GM12864 (cell line): ENCODE measurements at places on chromosomes 5 and 9.

GRCh38 chr9:120922404-120923195, 4.0 kb downstream of the TRAF1 start:
- no peak for DNase-seq

DNA sequence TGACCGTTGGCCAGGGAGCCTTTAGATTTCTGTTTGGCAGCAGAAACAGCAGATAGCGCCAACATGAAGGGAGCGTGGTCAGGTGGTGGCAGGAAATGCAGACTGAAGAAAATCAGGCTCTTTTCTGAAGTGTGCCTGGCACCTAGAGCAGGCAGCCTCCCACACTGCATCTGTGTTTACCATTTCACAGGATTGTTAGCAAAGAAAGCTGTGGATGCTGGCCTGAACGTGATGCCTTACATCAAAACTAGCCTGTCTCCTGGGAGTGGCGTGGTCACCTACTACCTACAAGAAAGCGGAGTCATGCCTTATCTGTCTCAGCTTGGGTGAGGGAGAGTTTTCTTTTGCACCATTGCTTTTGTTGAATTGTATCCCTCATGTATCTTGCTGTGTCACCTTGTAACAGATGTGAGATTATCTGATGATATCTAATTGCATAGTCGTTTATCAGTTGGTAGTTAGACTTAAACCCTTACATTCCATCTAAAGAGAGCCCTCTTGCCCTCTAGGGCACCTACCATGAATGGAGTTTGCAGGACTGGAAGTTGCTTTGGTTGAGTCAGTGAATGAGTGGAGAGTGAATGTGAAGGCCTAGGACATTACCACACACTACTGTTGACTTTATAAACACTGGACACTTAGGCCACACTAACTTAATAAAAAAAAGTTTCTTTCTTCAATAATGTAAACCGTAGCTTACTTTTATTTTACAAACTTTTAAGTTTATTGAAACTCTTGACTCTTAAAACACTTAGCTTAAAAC, 42.8 kb downstream of the ACO1 start:
- DNase-seq = no peak

DNA sequence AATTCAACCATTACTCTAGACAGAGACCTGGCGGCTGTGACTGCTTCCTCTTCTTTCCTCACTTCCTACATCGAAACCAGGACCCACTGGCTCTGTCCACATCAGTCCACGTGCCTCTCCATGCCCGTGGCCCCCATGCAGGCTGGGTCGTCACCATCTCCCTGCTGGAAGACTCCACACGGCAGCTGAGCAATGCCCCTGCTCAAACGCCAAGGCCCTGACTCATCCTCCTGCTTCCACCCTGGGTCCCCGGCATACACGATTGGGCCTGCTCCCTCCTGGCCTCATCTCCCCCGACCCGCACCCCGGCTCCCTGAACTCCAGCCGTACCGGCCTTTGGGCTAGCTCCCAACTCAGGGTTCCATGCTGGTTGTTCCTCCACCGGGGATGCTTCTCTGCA, 67.2 kb upstream of the IER5L start:
- DNase-seq = no peak

GRCh38 chr5:120199559-120199958, 264.5 kb upstream of the PRR16 start:
- no peak for DNase-seq

- no peak for DNase-seq
Observed at GRCh38 chr9:93711002-93711401, 134.6 kb downstream of the PHF2 start.

- no peak for DNase-seq
Observed at GRCh38 chr5:39934830-39935229, 510.1 kb upstream of the DAB2 start.

DNA sequence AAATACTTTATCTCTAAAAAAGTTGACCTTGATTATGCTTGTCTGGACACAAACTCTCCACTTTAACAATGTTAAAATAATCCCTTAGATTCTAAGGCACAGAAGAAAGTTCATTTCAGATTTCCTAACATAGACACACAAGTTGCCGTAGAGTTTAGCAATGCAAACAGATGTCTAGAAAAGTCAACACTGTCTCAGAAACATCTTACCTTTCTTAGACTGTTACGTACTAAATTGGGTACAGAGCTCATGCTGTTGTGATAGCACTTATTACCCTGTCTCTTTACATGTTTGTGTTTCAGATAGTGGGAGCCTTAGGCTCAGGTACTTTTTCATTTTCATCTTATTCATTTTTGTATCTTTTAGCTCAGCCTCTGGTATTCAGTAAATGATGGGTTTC, 52.0 kb downstream of the C5 start:
- DNase-seq = no peak

DNA sequence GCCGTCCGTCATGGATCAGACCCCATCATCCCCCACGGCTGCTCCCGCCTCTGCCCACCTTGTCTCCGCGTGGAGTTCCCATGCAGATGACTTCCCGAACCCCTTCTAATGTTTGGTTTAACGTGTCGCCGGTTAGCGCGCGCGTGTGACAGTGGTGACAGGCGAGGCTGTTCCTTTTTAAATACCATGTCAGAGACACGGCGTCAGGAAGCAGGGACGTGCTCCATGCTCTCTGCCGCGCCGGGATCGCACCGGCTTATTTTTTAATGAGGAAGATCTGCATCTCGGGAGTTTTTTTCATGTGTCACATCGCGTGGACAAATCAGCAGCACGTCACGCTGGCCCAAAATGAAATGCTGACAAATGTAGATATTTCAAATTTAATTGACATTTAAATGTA, 35.9 kb downstream of the CRB2 start:
- DNase-seq = no peak

DNA sequence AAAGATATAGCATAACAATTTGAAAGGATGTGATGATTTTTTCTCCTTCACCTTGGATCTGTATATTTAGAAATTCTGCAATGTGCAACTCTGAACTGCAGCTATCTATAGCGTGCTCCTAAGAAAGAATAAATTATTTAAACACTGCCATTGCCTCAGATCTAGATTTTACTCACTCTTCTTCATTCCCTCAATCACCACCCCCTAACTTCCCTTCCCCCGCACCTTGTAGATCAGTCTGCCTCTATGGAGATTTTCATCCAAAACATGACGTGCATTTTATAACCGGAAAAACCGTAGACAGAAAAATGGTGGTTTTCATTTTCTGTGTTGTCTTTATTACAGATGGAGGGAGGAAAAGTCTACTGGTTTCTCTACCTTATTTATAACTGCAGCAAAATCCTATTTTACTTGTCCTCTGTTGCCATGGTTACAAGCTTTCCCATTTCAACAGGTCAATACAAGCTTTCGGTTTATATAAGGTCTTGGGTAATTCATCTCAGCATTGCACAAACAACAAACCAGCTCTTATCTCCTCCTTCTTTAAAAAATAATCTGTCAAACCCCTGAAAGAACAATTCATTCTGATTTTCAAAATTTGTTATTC, 480.0 kb downstream of the TAF11L14 start:
- no peak for DNase-seq

GRCh38 chr9:124272979-124273378, 15.2 kb downstream of the NEK6 start:
- DNase-seq = no peak

DNA sequence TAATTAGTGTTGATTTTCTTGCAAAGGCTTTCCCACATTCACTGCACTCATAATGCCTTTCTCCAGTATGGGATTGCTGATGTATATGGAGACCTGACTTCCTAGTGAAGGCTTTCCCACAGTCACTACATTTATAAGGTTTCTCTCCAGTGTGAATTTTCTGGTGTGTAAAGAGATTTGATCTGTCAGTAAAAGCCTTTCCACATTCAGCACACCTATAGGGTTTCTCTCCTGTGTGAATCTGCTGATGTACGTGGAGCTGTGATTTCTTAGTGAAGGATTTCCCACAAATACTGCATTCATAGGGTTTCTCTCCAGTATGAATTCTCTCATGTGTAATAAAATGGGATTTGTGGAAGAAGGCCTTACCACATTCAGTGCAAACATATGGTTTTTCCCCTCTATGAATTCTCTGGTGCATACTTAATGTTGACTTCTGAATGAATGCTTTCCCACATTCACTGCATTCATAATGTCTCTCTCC, 31.1 kb downstream of the ZNF484 start:
- DNase-seq = no peak

DNA sequence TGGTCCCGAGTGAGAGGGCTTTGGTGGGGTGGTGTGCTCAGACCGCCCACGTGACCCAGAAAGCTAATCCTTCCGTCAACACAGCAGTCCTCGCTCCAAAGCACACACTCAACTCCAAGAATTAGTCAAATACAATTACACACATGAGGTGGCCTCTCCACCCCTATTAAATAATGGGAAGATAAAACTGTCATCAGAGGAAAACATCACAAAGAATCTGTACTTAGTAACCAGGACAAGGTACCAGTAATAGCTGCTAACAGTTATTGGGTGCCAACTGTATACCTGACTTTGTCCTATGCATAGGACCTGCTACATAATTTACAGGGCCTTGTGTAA, 222.8 kb downstream of the HSPA4 start:
- no peak for DNase-seq

- DNase-seq = no peak
Observed at GRCh38 chr5:71703941-71704340, 15.1 kb upstream of the CARTPT start.

DNA sequence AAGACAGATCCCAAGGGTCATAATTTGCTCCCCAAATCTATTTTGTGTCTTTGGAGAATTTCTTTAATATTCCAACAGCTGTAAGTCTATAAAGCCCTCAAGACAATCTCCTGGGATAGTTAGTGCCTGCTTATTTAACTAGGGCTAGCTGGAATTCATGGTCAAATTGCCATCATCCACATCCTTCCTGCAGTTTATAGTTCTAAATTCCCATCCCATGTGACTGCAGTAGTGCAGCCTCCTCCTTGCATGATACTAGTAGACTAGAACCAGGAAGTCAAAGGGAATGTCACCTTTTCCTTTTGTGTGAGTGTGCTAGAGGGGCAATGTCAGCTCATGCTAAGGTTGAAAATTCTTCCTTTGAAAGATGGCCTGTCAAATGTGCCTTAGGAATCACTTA, 214.8 kb upstream of the PIK3R1 start:
- DNase-seq = no peak

DNA sequence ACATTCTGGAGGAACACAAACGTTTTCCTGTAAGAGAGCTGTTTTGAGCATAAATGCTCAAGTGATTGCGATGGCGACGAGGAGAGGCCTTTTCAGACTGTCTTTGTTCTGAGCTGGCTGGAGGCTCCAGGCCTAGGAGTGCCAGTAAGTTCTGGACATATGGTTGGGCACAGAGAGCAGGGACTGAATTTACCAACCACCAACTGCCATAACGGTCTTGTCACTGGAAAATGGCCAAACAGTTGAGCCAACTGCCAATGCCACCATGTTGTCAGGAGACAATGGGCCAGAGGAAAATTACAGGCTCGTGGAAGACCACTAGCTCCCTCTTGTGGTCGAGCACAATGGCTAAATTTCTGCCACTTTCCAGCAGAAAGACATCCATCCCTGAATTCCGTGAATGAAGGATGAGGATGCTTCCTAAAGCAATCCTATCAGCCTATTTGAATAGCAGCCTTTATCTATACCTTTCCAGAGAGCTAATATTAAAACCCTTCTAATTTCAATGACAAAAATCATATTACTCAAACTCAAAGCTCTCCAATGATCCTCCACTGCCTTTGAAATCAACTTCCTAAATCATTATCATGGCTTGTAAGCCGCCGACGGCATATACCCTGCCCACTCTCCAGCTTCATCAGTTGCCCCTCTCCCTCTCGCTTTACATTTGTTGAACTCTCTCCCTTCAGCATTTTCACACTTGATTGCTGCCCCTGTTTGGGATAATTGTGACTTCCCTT, 66.9 kb upstream of the GLIS3 start:
- DNase-seq = no peak
